ENCODE measurements at places on chromosomes 3 and 15.
A peak's percentile ranks its signal among the peaks of the same experiment; 100 is the strongest.

GRCh38 chr15:45180201-45180600 is 7.6 kb downstream of the SHF start:
- DNase-seq = no peak

- no peak for DNase-seq
Observed at GRCh38 chr3:132563420-132564069, 33.5 kb upstream of the ACKR4 start.

DNA sequence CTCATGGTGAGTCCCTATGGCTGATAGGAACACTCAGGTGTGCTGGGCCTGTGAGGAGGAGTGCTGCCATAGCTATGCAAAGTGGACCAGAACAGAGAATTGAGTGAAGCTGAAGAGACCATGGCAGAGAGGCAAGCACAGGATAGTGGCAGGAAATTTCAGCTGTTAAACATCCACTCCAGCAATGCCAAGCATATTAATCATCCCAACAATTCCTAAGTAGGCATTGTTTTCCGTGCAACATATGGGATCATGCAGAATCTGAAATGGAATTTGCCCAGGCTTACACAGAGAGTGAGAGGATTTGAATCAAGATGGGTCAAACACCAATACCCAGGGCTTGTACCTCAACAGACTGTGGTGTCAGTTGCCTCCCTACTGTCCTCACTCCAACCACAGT is 582.6 kb upstream of the UBE2E2 start:
- DNase-seq = no peak

DNA sequence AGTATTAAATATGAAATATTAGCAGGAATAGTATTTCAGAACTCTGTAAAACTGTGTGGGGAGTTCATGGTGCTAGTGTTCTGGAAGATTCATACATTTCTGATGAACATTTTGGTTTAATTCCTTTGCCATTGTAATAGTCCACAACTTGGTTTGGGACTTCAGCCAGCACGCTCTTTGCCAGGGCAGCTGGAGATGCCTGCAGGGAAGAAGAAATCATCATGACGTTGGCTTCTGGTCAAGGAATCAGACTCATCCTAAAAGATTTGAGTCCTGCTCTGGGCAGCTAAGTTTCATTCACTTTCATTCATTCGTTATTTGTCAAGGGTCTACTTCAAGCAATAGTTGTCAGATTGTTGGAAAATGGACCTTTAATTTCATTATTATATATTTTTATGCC is 32.4 kb upstream of the MRPL3 start:
- no peak for DNase-seq

DNA sequence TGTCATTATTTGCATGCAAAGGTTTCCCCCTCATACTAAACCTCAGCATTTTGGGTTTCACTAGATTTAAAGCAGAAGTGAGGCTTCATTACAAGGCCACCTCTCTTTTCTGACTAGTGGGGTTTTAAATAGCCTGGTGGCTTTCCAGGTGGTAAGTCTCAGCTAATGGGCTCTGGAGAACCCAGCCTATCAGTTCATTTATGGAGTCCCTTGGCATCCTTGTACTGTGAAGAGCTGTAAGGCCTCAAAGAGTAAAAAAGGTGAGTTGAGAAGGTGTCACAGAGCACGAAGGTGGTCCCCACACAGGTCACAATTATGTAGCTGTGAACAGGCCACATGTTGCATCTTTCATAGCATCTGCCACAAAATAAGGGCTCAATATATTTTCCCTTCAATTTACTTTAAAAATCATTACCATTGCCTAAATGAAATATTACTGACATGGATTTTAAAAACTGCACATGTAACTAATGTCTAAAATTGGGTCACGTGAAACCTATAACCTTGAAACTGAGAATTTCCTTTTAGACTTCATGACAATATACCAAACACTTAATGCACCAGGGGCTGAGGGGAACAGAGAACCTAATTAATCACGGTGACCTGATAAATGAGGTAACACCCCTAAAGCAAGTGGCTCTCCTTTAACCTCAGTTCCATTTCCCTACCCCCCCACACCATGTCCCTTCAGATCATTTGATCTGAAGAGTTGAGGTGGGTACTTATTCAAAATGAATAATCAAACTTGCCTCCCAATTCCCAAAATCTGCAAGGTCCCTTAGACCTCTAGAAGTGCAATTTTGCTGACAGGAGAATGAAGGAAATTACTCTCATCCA is 1.3 kb downstream of the NGLY1 start:
- no peak for DNase-seq

GRCh38 chr3:161557445-161558150 is 61.0 kb downstream of the OTOL1 start:
- DNase-seq = no peak

DNA sequence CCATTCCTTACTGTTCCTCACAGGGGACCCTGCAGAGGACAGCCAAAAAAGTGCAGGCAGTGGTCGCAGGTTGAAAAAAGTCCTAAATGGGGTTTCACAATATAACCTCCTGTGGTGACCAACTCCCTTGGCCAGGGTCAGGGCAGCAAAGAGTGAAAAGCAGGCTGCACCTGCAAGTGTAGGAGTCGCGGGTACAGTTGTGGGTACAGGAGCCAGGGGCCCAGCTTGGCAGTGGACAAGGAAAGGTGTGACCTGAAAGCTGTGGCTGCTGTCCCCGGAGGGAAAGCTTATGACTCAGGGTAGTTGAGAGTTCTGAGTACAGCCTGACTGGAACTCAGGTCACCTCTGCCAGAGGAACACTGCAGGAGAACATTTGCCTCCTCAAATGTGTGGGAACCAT is 1114.1 kb downstream of the ROBO2 start:
- DNase-seq = no peak

DNA sequence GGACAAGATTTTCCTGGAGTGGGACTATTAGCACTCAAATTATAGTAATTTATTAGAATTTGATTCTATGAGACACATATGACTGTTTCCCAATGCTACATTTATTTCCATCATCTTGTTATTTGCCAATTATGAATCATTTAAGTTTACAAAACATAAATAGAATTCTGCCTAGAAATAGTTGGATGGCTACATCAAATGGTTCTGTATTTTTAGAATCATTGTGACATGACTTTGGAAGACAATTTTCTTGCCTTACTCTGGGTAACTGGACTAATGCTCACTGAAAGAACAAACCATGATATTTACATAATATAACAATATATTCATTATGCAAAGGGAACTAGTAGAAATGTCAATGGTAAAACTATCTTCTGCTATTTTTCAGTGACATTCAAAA is 173.5 kb downstream of the ZIC1 start:
- DNase-seq = no peak

GRCh38 chr3:165754219-165755007 is 82.8 kb downstream of the BCHE start:
- DNase-seq = no peak

- no peak for DNase-seq
Observed at GRCh38 chr3:111913163-111913763, 54.2 kb downstream of the PHLDB2 start.

GRCh38 chr15:41562784-41563198 is 3.8 kb downstream of the TYRO3 start:
- no peak for DNase-seq

- DNase-seq = no peak
Observed at GRCh38 chr3:196111939-196112386, 30.1 kb upstream of the TFRC start.

DNA sequence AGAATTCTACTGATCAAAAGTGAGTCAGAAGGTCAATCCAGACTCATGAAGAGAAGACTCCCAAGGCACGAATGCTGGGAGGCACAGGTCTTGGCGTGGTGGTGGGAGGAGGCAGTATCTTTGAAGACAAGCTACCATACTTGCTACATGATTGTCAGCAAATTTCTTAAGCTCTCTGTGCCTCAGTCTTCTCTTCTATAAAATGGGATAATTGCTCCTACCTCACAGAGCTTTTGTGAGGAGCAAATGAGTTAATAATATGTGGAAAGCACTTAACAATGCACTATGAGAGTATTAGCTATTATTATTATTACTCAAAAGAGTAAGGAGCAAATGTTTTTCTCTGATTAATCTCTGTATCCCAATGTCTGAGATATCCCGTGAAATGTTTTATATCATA is 36.2 kb downstream of the EHD4 start:
- peak; percentile 16 for DNase-seq

- no peak for DNase-seq
Observed at GRCh38 chr3:197611255-197611654, 55.5 kb upstream of the BDH1 start.

GRCh38 chr3:5007873-5008272 is 28.6 kb downstream of the BHLHE40 start:
- no peak for DNase-seq

DNA sequence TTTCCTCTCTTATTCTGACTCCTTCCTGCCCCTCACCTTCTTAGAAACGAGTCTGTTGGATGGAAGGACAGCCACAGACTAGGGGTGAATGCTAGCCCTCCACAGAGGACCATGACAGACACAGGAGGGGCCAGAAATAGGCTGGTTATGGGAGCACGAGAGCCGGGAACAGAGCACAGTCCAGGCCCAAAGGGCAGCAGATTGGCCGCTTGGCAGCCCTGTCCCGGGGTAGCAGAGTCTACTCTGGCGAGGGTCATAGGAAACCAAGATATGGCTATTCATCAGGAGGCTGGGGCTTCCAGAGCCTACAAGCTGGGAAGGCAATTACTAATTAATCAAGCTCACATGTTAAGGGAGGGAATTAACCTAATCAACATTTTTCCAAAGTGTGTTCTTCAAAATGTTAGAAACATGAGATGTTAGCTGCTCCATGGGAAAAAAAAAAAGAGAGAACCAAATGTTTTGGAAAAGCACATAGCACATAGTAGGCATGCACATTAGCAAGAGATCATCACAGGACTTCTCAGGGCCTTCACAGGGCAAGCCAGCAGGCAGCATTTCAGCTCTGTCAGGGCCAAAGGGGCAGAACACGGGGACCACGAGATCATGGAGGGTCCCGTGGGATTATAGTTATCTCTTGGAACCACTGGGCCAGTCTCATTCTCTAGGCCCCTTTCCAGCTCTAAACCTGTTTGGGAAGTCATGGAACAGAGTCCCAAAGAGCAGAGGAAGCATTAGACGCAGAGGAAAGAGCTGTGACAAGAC is 13.3 kb downstream of the SEMA3G start:
- no peak for DNase-seq

GRCh38 chr3:59580996-59581395 is 531.2 kb upstream of the CFAP20DC start:
- no peak for DNase-seq

DNA sequence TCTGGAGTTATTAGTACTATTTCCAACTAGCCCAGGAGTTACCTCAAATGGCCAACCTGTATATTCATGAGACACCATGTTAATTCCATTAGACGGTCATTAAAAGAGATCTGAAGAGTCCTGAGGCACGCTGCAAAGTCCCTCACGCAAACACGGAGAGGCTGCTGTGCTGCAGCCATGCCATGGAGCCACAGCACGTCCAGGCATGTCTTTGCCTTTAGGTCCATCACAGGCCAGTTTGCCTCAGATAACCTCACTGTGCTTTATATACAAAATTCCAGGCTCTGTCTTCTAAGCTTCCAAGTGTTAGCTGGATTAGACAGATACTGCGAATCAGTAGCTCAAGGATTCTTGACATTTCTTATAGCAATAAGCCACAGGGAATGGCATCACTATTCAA is 9.8 kb upstream of the PLAAT1 start:
- no peak for DNase-seq

- DNase-seq = no peak
Observed at GRCh38 chr3:73060302-73060723, 1.1 kb upstream of the EBLN2 start.

DNA sequence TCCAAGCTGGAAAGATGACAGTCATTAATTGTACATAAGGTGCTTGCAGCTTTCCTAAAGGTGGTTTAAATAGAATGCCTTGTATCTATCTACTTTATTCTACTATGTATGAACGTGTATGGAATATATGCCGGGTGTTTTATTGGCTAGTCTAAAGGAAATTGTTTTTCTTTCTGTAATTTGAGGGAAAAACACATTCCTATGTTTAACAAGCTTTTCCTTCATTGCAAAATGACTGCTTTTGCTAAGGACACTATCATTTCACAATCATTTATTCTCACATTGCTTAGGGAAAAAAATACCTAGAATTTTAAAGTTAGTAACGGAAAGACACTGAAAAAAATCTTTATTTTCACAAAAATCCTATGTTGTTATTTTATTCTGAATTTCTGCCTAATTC is 141.7 kb downstream of the WDR76 start:
- DNase-seq = no peak

DNA sequence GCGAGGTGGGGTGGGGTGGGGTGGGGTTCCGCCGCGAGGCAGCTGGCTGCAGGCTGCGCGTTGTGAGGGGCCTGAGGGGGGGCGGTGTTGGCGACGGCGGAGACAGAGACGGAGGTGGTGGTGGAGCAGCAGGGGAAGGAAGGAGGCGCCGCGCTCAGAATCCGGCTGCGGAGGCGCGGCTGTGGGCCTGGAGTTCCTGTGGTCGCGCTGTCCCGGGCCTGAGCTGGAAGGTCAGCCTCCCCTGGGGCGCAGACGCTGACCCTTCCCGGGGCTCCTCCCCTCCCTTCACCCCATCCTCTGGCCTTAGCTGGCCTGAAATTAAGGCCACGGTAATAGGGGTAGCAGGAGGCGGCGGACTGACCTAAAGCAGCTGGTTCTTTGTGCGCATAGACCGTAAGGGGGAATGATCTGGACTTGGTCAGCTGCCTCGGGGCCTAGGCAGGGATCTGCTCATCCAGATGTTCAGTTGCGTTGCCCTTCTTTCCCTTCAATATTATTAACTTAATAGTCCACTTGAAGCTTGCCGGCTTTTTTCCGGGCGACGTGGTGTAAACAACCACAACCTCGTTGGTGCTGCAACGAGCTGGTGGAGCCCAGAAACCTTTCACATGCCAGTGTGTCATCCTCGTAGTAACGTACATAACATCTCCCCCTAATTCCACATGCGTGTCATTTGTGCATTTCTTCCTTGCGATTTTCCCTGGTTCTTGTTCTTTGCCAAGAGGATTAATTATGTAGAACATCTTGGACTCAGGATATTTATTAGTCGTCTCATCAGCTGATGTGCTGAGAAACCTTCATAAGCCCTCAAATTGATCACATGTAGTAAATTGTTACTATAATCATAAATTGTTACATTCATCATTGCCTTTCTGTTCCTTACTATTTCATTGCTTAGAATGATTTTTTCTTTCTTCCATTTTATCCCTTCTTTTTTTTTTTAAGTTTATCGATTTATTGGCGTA is 626 bp downstream of the SEC62 start:
- peak; percentile 15 for DNase-seq

DNA sequence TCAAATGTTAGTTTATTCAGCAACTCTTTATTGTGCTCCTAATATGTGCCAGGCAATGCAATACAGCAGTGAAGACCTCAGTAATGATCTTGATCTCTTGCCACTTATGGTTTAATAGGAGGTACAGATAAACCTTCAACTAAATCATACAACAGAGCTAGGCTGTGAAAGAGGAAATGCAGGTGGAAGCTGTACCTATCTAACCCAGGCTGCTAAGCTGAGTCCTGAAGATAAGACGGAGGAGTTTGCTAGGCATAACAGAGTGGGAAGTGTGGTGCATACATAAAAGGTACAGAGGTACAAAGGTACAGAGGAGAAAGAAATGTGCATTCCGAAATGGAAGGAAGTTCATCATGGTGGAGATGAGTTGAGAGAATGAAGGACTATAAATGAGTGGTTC is 35.0 kb downstream of the KBTBD8 start:
- no peak for DNase-seq

GRCh38 chr3:120471643-120472042 is 20.9 kb upstream of the FSTL1 start:
- no peak for DNase-seq
